ENCODE measurements at places on chromosomes 7 and 10.
A peak's percentile ranks its signal among the peaks of the same experiment; 100 is the strongest.

DNA sequence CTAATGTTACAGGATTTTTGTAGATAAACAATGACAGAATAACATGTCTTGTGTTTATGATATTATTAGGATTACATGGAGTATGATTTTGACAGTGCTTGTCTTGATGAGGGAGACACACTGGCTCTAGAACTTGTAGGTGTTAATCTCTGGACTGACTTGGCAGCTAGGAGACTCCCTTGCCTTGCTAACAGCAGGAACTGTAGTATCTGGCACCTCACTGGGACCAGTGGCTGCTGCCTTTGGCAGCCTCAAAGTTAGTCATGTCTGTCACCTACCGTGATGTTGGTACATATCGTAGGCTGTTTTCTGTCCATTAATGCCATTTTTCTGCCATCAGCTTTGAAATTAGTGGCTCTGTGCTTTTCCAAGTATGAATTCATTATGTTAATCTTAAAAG, 261.5 kb downstream of the CDK14 start:
- no peak for DNase-seq

- no peak for DNase-seq
Measured at GRCh38 chr7:78530351-78530750, 731.8 kb downstream of the PHTF2 start.

- DNase-seq, result no peak
Measured at GRCh38 chr7:128811631-128812430, 18.4 kb upstream of the FLNC start.

GRCh38 chr7:129245533-129245932, 20.7 kb downstream of the AHCYL2 start:
- DNase-seq, result no peak

GRCh38 chr10:94430701-94431100, 28.4 kb downstream of the TBC1D12 start:
- no peak for DNase-seq

DNA sequence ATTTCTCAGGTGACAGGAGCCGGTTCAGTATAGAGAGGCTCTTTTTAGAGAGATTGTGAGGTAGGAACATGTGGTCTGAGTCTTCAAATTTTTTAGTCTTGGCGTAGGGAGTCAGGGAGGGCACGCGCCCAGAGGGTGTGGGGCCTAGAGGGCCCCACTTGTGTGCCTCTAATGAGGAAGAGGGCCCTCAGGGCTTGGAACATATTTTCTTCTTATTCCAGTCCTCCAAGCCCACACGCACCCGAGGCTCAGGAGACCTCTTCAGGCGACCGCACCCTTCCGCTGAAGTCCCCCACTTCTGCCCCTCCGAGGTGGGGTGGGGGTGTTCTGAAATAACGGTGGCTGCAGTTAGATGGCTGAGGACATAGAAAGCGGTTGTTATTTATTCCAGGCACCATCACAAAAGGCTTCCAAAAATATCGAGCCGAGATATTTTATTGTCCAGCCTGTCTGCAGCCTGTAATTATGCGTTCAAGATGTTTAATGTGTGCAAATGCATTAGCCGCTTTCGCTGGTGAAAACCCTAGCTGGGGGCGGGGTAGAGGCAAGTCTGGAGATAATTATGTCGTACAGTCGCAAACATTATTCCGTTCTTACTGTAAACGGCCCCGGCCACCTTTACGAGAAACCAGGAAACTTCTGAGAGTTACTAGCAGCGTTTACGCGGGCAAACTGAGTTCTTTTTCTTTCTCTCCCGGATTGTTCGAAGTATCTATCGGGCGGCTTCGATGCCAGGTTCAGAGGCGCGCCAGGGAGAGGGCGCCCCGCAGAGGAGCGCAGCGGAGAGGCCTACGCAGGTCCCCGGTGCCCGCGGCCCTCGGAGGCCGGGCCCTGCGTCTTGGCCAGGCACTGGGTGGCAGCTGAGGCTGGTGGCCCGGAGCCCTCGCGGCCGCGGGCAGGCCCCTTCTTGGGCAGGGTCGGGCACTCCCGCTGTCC, 12.9 kb upstream of the HOXA13 start:
- no peak for DNase-seq

DNA sequence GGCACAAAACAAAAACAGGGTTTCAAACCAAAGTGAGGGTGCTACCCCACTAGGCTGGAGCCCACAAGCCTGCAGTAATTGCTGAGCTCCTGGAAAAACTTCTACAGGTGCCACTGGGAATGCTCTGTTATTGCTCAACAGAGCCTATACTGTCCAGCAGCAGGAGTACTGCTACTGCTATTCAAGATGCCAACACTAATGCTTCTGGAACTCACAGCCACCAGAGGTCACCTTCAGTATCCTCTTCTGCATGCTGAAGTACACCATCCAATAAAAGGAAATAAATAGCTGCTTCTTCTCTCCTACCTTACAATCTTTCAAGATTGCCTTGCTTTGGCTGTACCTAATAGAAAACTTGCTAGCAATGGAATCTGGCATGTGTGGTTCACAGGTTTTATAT, 222.0 kb downstream of the LRRN3 start:
- no peak for DNase-seq

GRCh38 chr10:100146398-100146797, 39.4 kb downstream of the ERLIN1 start:
- DNase-seq, result no peak

DNA sequence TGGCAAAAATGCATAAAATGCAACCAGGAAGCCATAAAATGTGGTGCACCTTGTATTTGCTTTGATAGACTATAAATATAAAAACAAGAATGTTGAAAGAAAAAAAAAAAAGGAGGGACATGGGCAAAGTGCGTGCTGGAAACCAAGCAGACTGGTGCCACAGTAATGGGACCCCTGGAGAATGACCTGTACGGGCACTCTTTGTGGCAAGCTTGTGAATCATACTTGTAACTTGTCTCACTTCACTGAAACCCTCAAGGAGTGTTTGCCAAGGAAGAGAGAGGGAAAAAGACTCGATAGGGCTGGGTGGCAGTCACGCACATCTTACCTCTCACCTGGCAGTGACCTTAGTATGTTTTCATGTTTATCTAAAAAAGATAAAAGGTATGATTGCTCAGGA, 1183.6 kb downstream of the GATA3 start:
- DNase-seq, result no peak

DNA sequence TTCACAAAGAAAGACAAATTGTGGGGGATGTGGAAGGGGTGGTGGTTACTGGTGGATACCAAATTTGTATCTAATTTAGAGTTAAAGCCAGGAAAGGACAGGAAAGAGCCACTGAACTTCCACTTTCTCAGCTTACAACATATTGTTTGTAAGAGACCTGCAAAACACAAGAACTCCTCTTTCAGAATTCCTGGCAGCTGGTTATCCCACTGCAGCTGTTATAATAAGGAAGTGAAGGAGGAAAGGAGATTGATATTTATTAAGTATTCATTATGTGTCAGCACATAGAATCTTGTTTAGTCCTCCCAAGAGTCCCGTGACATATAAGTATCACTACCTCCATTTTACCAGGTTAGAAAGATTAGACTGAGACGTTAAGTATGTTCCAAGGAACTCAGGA, 481.7 kb downstream of the PHTF2 start:
- no peak for DNase-seq

GRCh38 chr10:11446133-11446532, 165.3 kb downstream of the USP6NL start:
- no peak for DNase-seq

DNA sequence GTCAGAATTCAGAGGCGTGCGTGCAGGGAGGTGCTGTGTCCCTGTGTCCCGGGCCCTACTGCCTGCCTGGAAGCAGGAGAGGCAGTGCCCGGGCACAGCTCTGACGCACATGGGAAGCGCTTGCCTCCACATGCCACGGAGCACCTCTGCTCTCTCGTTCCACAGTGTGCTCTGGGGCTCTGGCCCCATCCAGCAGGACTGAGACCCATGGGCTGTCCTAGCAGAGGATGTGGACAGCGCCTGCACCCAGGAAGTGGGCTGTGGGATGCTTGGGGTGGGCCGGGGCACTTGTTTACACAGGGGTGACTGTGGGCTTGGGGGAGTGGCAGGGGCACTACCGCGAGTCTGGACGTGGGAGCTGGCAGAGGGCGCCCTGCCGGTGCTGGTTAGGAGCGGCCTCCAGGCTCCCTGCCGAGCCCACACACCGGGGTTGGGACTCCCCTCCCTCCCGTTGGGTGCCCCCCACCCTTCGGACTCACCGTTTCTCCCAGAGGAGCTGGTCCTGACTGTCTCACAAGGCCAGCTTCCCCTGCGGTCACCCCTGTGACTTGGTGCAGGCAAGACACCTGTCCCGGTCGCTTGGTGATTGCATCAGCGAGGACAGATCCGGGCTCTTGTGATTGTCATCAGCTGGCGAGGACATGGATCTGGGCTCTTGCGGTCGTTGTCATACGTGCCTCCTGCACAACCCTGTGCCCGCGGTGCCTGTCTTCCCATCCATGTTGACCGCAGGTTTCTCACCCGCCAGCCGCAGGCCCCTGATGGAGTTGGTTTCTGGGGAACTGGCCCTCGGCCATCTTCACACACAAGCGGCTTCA, 83.1 kb downstream of the NKX6-2 start:
- no peak for DNase-seq

DNA sequence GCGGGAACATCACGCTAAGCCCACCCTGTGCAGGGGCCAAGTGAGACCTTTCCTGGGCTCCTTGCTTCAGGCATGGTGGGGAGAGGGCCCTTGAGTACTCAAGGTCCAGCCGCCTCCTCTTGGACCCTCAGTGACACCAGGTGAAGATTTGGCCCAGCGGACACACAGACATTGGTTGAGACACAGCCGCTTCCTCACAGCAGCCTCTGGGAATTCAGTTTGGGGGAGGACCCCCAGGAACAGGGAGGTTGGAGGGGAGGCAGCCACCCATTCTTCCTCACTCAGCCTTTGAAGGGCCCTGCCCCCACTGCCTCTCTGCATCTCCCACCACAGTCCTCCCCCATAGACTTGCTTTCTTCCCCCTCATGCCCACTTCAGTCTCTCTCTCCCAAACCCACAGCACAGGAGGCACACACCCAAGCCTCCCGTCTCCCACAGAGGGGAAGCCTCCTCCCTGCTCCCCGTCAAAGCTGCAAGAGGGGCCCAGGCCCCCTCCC, 31.9 kb downstream of the ANXA8 start:
- no peak for DNase-seq

GRCh38 chr10:110619514-110620397, 24.4 kb upstream of the RBM20 start:
- no peak for DNase-seq

DNA sequence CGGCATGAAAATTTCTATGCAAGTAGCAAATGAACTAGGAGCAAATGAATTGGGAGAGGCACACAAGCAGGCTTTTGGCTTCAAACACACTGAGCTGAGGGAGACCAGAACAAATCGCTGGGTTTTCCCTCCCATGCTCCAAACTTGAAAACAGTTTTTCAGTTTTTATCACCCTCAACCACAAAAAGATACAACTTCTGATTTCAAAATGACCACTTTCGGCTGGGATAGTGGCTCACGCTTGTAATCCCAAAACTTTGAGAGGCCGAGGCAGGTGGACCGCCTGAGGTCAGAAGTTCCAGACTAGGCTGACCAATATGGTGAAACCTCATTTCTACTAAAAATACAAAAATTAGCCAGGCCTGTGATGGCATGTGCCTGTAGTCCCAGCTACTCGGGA, 9.0 kb upstream of the CHUK start:
- DNase-seq, result no peak

DNA sequence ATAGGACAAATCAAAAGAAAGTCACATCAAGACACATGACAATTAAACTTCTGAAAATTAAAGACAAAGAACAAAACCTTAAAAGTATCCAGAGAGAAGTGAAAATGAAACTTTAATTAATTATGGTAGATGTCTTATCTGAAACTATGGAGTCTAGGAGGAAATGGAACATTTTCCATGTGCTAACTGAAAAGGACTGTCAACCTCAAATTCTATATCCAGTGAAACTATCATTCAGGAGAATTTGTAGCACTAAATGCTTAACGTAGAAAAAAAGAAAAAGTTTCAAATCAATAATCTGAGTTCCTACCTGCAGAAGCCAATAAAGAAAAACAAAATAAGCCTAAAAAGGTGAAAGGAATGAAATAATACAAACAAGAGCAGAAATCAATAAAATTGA, 33.1 kb upstream of the C10orf71 start:
- no peak for DNase-seq

- DNase-seq, result no peak
Measured at GRCh38 chr10:34018129-34018528, 683.7 kb upstream of the NRP1 start.

DNA sequence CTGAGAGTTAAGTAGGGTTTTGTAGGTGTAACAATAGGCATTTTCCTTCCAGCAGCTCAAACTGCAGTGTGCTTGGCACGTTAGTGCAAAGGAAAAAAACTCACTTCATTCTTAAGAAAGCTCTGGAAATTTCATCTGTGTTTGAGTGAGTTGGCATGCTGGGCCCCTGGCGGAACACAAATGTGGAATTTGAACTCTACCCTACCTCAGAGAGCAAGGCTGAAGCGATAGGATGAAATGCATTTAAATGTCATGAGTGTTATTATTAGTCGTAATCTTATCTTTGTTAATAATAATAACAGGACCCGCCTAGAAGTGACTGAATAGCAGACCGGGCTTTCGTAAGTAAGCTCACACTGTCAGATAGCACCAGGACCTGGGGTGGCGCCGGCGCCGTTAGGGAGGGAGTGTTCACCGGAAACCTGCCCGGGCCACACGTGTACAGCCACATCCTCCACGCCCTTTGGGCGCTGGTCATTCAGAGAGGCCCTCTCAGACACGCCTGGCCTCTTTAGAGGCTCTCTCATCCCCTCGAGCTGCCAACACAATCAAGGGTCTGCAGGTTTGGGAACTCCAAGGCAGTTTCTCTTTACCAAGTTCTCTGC, 63.5 kb downstream of the GRK5 start:
- DNase-seq, result peak; percentile 29

DNA sequence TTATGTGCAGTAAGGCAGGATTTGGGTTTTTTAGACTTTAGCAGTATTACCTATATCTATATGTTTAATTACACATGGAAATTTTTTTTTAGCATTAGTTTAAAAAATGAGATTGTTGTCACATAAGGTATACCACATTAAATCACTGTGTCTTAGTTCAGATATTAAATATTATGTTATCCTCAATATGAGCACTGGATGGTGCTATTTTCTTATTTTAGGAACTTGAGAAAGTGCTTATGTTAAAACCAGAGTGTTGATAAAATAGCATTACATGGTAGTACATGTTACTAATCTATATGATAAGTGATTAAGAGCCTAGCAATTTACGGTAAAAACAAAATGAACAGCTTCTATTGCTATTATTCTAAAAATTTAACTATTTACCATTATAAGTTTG, 28.8 kb downstream of the MIOS start:
- no peak for DNase-seq

GRCh38 chr7:156731651-156732050, 91.1 kb downstream of the RNF32 start:
- DNase-seq, result no peak

DNA sequence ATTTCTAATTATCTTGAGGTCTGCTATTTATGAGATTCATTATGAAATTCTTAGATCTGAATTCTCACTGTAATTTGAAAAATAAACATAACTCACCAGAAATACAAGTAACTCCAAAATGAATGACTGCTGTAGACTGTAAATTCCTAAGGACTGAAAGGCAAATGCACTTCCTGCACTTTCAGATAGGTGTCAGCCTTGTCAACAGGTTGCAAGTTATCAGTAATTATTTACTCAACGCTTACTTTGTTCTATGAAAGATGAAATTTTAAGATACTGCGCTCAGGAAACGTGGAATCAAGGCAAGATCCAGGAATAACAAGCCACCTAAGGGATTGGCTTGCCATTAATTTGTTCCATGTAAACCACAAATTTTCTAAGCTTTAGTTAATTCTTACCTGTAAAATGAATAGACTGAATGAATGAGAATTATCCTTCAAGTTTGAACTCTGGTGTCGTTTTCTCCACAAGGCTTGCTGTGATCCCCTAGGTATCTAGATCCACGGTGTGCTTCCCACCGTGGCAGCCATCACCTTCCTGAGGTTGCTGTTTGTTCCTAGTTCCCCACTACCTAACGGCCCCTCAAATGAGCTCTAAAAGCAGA, 12.6 kb downstream of the DHX32 start:
- DNase-seq, result no peak
